CD8-positive, alpha-beta memory T cell (primary cell): ENCODE measurements at places on chromosomes 1 and 21. TPM values are rescaled to one million over a fixed set of nuclear protein-coding genes. Genes with fewer than 3 reads are reported as not detected.

Gene SPRR2F
- not detected for total RNA-seq

Gene TNFRSF18
- total RNA-seq, result 91.0 TPM

GRCh38 chr1:41019353-41019745, 2.2 kb downstream of the SLFNL1 start:
- DNase-seq, result no peak

DNA sequence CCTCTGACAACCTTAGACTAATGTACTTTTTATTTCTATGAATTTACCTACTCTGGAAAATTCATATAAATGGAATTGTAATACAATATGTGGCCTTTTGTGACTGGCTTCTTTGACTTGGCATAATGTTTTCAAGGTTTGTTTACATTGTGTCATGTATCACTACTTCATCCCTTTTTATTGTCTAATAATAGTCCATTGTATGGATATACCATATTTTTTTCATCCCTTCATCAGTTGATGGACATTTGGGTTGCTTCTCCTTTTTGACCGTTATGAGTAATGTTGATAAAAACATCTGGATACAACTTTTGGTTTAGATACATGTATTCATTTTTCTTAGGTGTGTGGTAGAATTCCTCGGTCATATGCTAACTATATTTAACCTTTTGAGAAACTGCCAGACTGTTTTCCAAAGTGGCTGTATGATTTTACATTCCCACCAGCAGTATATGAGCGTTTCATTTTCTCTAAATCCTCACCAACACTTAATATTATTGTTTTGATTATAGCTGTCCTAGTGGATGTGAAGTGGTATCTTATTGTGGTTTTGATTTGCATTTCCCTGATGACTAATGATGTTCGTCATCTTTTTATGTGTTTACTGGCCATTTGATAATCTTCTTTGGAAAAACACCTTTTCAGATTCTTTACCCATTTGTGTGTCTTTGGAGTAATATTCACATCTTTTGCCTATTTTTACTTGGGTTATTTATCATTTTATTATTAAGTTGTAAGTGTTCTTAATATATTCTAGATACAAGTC, 3.5 kb downstream of the RO60 start:
- no peak for DNase-seq

DNA sequence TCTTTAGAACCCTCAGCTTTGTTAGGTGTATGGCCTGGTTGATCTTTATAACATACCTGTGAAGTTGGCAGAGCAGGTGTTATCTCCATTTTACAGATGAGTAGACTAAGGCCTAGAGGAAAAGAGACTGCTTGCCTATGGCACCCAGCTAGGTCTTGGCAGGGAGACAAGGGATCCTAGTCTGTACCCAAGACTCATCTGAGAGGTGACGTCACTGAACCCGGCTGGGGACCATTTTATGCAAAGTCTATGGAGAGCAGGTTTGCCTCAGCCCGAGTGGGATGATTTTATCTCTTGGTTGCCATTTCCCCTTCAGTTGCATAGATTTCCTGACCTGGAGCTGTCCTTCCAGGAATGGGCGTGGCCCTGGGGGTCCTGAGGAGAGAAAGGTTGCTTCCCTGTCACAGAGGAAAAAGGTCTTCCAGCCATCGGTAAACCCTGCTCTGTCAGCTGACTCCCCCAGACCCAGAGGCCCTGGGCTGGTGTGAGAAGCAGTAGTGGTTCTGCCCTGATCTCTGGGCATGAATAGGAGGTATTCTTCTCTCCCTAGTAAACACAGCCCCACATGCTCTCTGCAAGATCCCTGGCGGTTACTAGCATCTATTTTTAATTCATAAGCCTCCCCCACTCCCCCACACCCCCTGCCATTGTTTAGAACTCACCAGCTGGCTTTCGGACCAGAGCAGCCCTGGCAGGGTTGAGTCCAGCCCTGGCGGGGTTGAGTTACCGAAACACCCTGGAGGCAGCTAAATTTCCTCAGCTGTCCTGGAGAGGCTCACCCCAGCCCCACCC, 19.6 kb downstream of the TMCC2 start:
- no peak for DNase-seq

GRCh38 chr1:156021093-156021428, 310 bp upstream of the SSR2 start:
- DNase-seq, result no peak

Gene KRTAP19-1
- total RNA-seq, result not detected

GRCh38 chr1:180594723-180595122, 36.0 kb downstream of the OVAAL start:
- no peak for DNase-seq

DNA sequence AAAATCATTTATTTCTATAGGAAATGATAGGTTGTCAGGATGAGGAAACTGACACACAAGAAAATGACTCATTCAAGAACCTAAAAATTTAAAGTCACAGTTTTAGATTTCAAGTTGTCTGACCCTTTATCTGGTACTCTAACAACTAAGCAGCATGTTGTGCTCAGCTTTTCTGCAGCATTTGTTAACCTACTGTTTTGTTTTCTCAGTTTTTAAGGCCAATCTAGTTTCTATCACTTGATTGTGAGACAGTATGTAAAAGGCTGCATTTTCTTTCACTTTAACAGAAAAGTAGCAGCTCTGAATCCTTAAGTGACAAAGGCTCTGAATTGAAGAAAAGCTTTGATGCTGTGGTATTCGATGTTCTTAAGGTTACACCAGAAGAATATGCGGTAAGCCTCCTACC, 59.1 kb downstream of the RALGPS2 start:
- DNase-seq, result no peak

DNA sequence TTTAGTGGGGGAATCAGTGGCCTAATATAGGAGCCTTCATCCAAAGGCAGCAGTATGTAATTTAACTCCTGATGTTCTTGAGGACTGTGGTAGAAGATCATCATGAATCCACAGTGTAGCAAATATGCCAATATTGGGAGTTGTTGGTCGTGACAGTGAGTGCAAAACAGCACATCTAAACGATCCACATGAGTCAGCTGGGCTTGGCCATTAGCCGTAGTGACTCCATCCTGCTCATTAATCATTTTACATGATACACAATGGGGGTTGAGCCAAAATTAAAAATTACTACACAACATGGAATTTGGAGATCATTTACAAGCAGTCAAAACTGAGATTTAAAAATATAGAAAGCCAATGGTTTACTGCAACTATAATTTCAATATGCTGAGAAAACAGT, 653.9 kb upstream of the CAMK1G start:
- no peak for DNase-seq

- no peak for DNase-seq
Observed at GRCh38 chr1:1157914-1158710, 15.6 kb upstream of the TTLL10 start.

Gene CR1
- 4.2 TPM for total RNA-seq

Gene ILDR2
- 4.4 TPM for total RNA-seq
